Activated CD8-positive, alpha-beta T cell treated with anti-CD3 and anti-CD28 coated beads for 36 hours (primary cell): ENCODE measurements at places on chromosomes 13 and 19.

GRCh38 chr13:98651744-98652143, 74.8 kb upstream of the STK24 start:
- DNase-seq, result no peak

DNA sequence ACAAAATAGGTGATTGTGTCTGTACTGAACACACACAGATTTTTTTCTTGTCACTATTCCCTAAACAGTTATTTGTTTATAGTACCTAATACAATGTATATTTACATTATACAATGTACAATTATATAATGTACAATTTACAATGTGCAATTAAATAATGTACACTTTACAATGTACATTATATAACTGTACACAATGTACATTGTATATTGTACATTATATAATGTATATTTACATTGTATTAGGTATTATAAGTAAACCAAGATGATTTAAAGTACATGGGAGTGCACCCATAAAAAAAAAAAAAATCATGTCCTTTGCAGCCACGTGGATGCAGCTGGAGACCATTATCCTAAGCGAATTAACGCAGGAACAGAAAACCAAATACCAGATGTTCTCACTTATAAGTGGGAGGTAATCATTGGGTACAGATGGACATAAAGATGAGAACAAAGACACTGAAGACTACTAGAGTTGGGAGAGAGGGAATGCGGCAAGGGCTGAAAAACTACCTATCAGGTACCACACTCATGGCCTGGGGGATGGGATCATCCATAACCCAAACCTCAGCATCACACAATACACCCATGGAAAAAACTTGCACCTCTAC, 68.1 kb downstream of the ABCC4 start:
- DNase-seq, result no peak

DNA sequence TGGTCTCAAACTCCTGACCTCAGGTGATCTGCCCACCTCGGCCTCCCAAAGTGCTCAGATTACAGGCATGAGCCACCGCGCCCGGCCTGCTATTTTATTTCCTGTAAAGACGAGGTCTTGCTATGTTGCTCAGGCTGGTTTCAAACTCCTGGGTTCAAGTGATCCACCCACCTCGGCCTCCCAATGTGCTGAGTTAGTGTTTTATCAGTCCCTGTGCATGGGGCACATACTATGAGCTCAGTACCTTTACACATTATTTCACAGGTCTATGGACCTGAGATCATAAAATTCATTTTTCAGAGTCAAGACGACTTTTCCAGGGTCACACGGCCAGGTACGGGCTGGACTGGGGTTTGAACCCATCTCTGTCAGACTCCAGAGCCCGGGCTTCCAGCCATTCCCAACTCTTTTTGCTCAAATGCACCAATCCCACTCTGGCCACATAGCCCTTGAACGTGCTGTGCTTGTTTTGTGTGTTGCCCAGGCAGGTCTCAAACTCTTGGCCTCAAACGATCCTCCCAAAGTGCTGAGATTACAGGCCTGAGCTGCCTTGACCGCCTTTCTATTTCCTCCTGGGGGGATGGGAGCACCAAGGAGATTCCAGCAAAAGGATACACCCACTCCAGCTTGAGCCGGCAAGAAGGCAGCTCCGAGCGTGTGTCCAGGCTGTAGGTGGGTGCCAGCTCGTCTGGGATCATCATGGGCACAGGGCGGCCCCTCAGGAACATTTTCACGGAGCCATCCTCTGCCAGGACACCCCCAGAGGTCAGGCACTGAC, 1.1 kb downstream of the EML2 start:
- no peak for DNase-seq

- DNase-seq, result no peak
Observed at GRCh38 chr19:35169221-35169995, 14.9 kb downstream of the FXYD5 start.

- peak; percentile 72 for DNase-seq
Observed at GRCh38 chr19:4597975-4598671, 38.6 kb upstream of the SEMA6B start.

- no peak for DNase-seq
Observed at GRCh38 chr19:41195675-41196497, 2.9 kb downstream of the CYP2S1 start.

DNA sequence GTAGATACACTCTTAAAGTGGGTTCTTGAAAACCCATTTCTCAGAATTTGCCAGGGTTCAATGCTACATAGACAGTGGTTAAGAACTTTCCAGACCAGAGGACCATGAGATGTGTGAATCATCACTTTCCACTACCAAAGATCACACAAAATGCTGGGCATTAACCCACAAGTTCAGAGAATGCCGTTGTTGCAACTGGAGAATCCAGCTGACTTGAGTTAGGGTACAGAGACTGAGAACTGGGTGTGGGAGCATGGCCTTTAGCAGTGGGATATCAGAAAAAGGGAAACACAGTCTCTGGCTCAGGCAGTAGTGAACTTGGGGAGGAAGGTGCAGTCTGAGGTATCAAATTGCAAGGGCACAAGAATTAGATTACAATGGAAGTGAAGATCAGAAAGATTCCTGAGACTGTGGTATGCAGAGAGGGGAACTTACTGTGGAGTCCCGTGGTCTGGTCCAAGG, 51.5 kb upstream of the WDFY2 start:
- DNase-seq, result no peak

GRCh38 chr13:76489274-76489673, 396.9 kb downstream of the KCTD12 start:
- DNase-seq, result no peak

GRCh38 chr13:33817513-33817900, 442 bp upstream of the RFC3 start:
- no peak for DNase-seq

DNA sequence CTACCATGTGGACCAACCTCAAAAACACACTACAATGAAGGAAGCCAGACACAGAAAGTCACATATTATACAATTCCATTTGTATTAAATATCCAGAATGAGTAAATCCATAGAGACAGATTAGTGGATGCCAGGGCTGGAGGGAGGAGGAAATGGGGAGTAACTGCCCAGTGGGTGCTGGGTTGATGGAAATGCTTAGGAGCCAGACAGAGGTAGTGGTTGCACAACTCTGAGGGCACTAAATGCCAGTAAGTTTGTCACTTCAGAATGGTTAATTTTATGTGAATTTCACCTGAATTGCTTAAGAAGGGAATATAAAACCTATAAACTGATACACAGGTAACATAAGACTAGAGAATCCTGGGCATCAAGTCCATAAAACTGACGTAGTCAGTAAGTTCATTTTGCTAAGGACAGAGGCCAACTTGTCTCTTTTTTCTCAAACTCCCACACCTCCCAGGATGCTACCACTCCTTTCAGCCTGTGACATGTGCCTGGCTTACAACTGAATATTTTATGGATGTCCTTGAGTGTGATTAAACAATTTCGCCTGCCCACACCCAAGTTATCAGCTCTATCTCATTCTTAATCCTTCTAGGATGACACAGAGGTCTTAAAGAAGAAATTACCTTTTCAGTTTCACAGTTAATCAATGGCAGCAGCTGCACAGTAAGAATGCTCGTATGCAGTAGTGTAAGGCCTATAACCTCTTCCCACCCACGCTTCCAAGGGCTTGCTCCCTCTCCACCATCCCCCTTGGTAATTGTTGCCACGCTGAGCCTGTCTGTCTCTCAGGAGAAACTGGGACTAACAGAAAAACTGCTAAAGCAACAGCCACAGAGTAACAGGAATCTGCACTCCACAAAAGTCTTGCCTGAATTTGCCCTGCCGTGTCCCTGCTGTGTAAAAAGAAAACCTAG, 5.9 kb upstream of the MLNR start:
- no peak for DNase-seq

DNA sequence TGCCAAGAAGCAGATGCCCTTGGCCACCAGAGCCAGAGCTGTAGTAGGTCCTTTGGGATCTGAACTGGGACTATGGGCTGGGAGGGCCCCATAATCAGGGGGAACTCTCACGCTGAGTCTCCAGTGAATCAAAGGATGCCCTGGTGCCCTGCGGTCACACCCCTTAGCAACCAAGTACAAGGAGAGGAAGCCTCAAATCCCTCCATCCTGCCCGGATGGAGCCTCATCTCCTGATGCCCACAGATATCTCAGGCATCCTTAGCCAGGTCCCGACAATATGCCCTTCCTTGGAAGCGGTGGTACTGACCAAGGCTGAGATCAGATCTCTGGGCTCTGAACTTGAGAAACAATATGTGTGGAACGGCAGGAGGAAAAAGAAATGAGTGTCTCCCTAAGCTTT, 1.7 kb downstream of the PLEKHA4 start:
- no peak for DNase-seq

DNA sequence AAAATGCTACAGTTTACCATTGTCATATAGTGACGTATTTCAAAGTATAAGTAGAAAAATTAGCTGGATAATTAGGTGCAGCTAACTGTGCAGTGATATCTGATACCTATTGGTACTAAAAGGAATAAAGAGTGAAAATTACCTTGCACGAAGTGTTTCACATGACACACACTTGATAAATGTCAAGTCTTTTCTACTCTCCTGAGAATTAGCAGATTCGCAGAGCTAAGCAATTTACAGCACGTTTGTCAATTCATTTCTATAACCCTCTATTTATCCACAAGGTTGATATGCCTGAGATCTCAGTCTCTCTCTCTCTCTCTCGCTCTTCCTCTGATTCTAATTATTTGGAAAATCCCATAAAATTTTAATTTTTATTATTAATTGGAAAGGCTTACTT, 1109.0 kb downstream of the EFNB2 start:
- DNase-seq, result no peak

DNA sequence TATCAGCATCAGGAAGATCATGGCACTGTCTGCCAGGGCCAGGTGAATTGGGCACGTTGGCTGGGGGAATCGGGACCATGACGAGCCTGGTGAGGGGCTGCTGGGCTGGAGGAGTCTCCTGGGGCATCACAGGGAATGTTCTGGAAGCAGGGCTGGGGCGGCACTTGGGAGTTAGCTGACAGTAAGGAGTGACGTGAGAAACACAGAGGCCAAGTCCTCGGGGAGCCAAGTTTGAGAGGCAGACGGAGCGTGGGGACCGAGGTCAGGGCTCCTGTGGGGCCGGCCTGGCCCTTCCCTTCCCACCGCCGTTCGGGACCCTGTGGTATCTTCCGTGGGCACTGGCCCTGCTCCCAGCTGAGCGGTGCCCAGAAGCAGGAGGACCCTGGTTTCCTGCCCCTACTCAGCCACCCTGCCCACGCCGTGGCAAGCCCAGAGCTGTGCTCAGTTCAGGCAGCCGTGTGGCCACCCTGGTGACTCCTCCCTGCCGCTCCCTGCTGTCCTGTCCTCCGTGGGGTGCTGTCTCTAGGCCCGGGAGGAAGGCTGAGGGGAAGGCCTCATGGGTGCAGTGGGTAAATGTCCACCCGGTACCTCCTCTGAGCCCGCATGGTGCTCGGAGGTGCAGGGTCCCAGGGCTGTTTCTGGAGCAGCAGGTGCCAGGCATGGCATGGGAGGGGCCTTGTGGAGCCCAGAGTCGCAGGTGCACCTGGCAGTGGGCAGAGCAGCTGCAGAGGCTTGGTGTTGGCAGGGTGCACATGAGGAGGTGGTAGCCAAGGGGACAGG, 25.2 kb downstream of the CRTC1 start:
- DNase-seq, result no peak

DNA sequence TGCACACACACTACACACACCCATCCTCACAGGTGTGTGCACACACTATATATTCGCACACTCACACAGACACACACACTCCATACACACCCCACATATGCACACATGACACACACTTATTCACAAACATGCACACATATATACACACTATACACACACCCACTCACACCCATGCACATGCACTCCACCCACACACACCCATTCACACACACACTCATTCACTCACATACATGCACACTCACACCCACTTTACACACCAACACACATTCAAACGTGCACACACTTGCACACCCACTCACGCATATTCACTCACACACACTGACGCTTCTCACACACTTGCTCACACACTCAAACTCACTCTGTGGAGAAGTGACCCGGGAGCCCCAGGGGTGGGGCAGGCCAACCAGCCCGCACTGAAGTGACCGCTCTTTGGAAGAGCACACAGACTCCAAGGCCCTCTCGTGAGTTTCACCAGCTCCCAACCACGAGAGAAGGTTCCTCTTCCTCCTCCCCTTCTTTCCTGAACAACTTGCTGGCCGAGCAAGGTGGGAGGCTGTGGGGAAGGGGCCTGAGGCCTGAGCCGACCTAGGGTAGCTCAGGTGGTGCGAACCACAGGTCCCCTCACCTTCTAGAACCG, 86.1 kb upstream of the TM9SF2 start:
- DNase-seq, result no peak

DNA sequence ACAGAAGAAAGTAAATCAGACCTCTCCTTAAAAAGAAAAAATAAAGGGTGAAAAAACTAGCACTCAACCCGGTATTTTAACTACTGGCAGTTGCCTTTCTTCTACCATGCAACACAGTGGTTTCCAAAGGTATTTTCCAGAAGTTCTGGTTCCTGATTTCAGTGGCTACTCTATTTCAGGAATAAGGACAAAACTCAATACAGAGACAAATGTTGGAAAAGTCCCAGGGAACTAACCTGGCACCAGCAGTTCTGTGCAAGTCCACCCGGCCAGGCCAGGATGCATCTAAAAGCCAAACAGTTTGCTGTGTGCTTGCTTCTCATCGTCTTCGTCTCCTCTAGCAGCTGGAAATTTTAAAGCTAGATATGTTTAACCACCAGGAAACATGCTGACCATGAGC, 52.5 kb downstream of the FOXO1 start:
- DNase-seq, result no peak

- DNase-seq, result peak; percentile 11
Observed at GRCh38 chr19:11821474-11822109, 7.5 kb downstream of the ZNF440 start.

GRCh38 chr13:113292021-113292862, 4.8 kb upstream of the LAMP1 start:
- peak; percentile 39 for DNase-seq

DNA sequence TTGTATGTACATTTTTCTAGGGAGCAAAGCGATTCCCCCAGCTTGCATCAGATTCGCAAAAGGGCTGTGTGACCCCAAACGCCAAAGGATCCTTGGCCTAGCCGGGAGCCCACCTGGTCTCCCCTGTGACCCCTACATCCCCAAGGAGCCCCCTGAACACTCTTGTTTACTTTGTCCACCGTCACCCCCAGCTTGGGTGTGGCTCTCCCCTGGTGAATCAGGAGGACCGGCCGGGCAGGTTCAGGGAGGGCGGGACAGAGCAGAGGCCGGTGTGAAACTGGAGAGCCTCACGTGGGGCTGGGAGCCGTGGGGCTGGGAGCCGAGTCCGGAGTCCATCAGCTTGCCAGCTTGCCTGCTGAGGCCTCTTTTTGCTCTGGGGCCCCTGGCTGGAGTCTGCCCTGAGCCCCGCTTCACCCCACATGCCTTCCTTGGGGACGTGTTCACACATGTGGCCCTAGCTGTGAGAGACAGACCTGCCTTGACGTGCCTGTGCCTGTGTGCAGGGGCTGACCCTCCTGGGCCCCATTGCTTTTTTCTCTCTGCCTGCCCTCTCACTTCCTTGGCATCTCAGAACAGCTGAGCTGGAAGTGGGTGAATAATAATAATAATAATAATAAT, 2.0 kb downstream of the ITPKC start:
- peak; percentile 35 for DNase-seq
